ENCODE measurements at places on chromosomes 5 and 9. TPM values are rescaled to one million over a fixed set of nuclear protein-coding genes. Genes with fewer than 3 reads are reported as not detected.

DNA sequence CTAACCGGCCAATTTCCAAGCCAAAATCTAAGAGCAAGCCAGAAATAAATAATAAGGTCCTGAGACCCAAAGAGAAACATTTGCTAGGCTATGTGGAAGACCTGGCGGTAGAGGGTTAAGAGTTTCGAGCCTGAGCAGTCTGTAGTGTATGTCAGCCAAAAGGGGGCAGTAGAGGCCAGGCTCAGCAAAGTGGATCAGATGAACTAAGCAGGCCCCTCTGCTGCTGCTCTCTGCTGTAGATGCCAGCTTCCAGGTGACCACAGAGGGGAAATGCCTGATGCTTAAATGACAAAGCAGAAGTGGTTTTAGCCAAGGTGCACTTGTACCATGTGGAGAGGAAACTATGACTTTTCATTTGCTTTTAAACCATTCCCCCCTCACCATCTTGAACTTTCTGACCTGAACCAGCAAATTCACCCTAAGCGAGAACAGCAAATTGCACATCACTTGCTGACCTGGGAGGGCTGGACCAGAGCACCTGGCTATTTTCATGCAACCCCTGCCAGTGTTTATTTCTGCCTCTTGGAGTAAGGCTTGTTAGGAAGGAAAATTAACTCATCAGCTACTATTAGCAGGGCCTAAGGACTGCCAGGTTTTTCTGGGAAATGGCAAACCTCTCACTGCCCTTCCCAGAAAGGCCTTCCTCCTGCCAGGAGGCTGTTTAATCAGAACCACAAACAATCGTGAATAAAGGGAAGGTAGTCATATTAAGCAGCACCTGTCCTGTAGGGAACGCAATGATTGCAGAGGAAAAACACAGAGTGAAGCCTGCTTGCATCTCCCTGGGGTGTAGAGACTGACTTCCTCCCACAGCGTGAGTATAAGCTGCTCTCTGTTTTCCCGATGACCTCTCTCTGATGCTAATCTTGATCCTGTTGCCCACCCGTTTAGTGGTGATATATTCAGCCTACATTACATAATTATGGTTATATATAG lies 818.2 kb downstream of the TLR4 start:
- H3K36me3 ChIP-seq: no peaks in the 10 kb centered on the region
- no peak for DNase-seq
- H3K4me1 ChIP-seq: no peaks in the 10 kb centered on the region
- H3K27ac ChIP-seq: no peak overlapping the region
- no peaks in the 10 kb centered on the region for H3K27me3 ChIP-seq

DNA sequence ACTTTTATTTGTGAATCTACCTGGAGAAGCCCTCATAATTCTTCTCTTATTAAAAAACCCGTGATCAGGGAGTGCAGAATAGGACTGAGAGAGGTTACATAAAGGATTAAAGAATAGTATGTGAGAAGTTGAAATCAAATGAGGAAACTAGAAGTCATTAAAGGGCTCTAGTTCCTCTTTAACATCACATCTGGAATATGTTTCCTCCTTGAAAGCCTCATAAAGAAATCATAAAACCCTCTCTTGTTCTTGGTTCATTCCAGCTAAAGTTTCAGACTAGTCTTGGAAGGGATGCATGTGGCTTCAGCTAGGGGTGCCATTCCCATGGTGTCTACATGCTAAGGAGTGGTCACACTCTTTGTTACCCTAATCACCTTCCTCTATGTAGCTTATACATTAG lies 5.7 kb upstream of the C5orf46 start:
- H3K4me1 ChIP-seq: no peaks in the 10 kb centered on the region
- H3K27me3 ChIP-seq: no peaks in the 10 kb centered on the region
- H3K4me3 ChIP-seq: no peak overlapping the region
- H3K27ac ChIP-seq: no peak overlapping the region

DNA sequence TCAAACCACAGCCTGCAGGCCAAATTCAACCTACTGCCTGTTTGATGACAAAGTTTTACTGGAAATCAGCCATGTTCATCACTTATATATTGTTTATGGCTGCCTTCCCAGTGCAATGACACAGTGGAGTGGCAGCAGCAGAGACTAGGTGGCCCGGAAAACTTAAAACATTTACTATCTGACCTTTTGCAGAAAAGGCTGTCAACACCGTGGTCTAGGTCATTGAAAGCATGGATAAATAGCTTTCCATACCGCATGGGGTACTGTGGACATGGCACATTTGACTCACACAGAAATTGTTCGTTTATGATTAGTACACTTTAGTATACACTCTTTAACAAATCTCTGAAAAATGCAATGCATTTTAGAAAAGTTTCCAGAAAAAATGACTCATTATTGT lies 298.3 kb upstream of the EFNA5 start:
- no peak overlapping the region for H3K27ac ChIP-seq
- no peak for DNase-seq
- H3K27me3 ChIP-seq: no peaks in the 10 kb centered on the region
- H3K4me3 ChIP-seq: no peak overlapping the region

The SPINK6 gene
- not detected for total RNA-seq

The STING1 gene
- total RNA-seq: 77.4 TPM

DNA sequence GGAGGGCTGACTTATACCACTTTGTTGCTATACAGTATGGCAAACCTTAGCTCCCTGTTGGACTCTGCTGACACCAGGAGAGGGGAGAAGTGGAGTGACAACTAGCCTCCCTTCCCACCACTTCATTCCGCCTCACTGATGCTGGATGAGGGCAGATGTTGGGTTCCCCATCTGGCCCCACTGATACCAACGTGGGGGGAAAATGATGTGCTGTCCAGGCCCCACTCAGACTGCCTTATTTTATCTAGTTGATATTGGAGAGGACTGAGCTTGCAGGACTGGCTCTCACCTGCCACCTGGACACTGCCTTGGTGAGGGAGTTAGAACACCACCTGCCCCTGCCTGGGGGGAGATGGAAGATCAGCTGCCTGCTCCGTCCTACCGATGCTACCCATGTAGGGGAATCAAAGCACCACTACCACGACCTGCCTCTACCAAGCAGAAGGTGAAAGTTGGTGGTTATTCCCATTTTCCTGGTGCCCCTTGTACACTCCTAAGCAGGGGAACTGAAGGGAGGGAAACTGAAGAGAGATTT lies 292.1 kb downstream of the GADD45G start:
- no peaks in the 10 kb centered on the region for H3K36me3 ChIP-seq
- no peak overlapping the region for H3K4me3 ChIP-seq
- no peak overlapping the region for H3K27ac ChIP-seq
- no peaks in the 10 kb centered on the region for H3K27me3 ChIP-seq

Data from tibial nerve (tissue), 4 donors.